ENCODE measurements at places on chromosomes 12 and 14.

DNA sequence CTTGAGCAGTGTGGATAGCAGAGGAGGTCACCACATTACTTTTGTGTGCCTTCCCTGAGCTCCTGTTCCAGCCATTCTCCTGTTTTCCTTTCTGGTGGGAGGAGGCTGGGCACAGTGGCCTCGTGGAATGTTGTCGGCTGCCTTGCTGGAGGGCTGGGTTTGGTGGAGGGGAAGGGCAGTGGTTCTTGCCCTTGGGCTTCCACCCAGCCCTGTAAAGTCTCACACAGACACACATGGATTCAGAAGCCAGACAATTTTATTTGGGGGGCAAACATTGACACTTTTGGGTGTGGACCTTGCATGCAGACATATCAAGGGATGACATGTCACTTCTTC, 866 bp downstream of the NPFF start:
- peaks cover 21% of the 10 kb centered on the region for H3K36me3 ChIP-seq
- DNase-seq = no peak
- no peak overlapping the region for H3K4me3 ChIP-seq
- H3K4me1 ChIP-seq = peaks cover 26% of the 10 kb centered on the region
- no peaks in the 10 kb centered on the region for H3K27me3 ChIP-seq

- no peak overlapping the region for H3K27ac ChIP-seq
- no peaks in the 10 kb centered on the region for H3K36me3 ChIP-seq
- DNase-seq = no peak
- H3K27me3 ChIP-seq = peaks cover 50% of the 10 kb centered on the region
- H3K4me3 ChIP-seq = no peak overlapping the region
- H3K4me1 ChIP-seq = no peaks in the 10 kb centered on the region
Measured at GRCh38 chr12:53805791-53806190, 54.0 kb upstream of the CISTR start.

GRCh38 chr12:58425481-58426392, 484.4 kb downstream of the ATP23 start:
- H3K4me3 ChIP-seq = no peak overlapping the region
- H3K36me3 ChIP-seq = no peaks in the 10 kb centered on the region
- H3K27ac ChIP-seq = peak overlapping the region; percentile 89
- peaks cover 37% of the 10 kb centered on the region for H3K4me1 ChIP-seq
- DNase-seq = peak; percentile 47

DNA sequence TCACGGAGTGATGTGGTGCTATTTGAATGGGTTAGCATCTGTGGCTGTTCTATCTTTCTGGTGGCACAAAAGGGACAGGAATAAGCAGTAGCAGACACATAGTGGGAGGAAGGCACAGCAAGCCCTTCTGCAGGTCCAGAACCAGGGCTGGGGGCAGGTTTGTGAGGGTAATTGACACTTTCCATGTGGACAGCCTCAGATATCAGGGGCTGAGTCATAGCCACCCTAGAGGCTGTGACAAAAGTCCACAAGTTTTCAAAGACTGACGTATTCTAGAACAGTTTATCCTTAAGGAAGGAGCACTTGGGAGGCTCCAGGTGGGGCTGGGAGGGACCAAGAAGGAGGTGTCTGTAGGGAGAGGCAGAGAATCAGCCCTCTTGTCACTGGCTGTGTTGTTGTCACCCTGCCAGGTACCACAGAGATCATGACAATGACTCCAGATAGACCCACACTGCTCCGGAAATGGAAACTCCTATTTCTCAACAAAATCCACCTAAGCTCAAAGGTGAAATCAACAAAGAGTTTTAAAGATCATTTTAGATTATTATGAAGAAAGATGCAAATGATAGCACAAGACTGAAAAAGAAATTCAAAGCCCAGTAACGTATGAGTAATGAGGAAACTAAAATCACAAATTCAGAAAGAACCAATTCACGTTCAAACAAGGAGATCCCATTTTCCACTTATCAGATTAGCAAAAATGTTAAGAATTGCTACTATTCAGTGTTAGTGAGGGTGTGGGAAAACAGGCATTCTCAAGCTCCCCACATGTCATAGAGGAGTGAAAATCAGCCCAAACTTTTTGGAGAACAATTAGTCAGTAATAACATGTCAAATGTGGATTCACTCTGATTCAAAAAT, 48.3 kb downstream of the NFKBIA start:
- no peak for DNase-seq
- H3K27me3 ChIP-seq = no peaks in the 10 kb centered on the region
- H3K4me1 ChIP-seq = peaks cover 18% of the 10 kb centered on the region
- no peak overlapping the region for H3K27ac ChIP-seq
- H3K36me3 ChIP-seq = no peaks in the 10 kb centered on the region
- H3K4me3 ChIP-seq = no peak overlapping the region

- no peaks in the 10 kb centered on the region for H3K4me1 ChIP-seq
- peaks cover 4% of the 10 kb centered on the region for H3K27me3 ChIP-seq
- DNase-seq = no peak
Measured at GRCh38 chr12:27924350-27925135, 48.0 kb downstream of the PTHLH start.

- no peak overlapping the region for H3K27ac ChIP-seq
- H3K36me3 ChIP-seq = no peaks in the 10 kb centered on the region
- no peak overlapping the region for H3K4me3 ChIP-seq
Measured at GRCh38 chr12:20490213-20490612, 121.9 kb downstream of the PDE3A start.

- H3K36me3 ChIP-seq = peaks cover 3% of the 10 kb centered on the region
- H3K27ac ChIP-seq = peak overlapping the region; percentile 86
- H3K4me1 ChIP-seq = peaks cover 71% of the 10 kb centered on the region
- H3K27me3 ChIP-seq = peaks cover 16% of the 10 kb centered on the region
Measured at GRCh38 chr12:4117386-4118016, 156.1 kb upstream of the CCND2 start.

GRCh38 chr14:95038521-95039250, 118.6 kb downstream of the DICER1 start:
- H3K27me3 ChIP-seq = peaks cover 13% of the 10 kb centered on the region
- H3K4me1 ChIP-seq = no peaks in the 10 kb centered on the region
- no peak overlapping the region for H3K27ac ChIP-seq
- no peak overlapping the region for H3K4me3 ChIP-seq

GRCh38 chr12:5977556-5977955, 32.5 kb upstream of the ANO2 start:
- H3K27me3 ChIP-seq = peaks cover 11% of the 10 kb centered on the region
- no peak overlapping the region for H3K4me3 ChIP-seq
- no peak overlapping the region for H3K27ac ChIP-seq
- no peaks in the 10 kb centered on the region for H3K36me3 ChIP-seq

- H3K27me3 ChIP-seq = no peaks in the 10 kb centered on the region
- H3K27ac ChIP-seq = peak overlapping the region; percentile 51
- no peak overlapping the region for H3K4me3 ChIP-seq
- peaks cover 11% of the 10 kb centered on the region for H3K36me3 ChIP-seq
- peak; percentile 76 for DNase-seq
Measured at GRCh38 chr14:102774391-102775153, 2.7 kb upstream of the TRAF3 start.

DNA sequence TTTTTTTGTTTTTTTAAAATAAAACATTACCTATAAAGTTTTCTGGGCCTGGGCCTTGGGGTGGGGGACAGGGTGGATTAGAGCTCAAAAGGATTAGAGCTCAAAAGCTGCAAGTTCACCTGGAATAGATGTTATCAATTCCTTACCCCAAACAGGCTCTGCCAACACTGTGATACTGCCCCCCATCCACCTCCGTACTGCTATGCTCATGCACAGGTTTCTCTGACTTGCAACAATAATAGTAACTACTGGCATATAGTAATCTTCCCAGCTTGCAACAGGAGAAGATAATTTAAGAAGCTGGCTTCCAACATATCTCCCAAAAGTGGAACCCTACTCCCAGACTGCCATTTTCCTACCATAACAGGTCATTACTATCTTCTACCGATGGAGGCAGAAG, 51.3 kb upstream of the SLCO1C1 start:
- no peaks in the 10 kb centered on the region for H3K4me1 ChIP-seq
- no peak overlapping the region for H3K27ac ChIP-seq
- H3K36me3 ChIP-seq = no peaks in the 10 kb centered on the region

GRCh38 chr12:14910090-14910915, 24.6 kb upstream of the MGP start:
- H3K27me3 ChIP-seq = no peaks in the 10 kb centered on the region
- no peak overlapping the region for H3K27ac ChIP-seq
- no peak overlapping the region for H3K4me3 ChIP-seq
- H3K4me1 ChIP-seq = peaks cover 4% of the 10 kb centered on the region

- no peaks in the 10 kb centered on the region for H3K36me3 ChIP-seq
- no peak overlapping the region for H3K4me3 ChIP-seq
- DNase-seq = no peak
- no peaks in the 10 kb centered on the region for H3K27me3 ChIP-seq
Measured at GRCh38 chr12:21828779-21829178, 54.3 kb upstream of the KCNJ8 start.

- H3K36me3 ChIP-seq = no peaks in the 10 kb centered on the region
- no peaks in the 10 kb centered on the region for H3K4me1 ChIP-seq
- DNase-seq = no peak
- peaks cover 29% of the 10 kb centered on the region for H3K27me3 ChIP-seq
- H3K4me3 ChIP-seq = no peak overlapping the region
- H3K27ac ChIP-seq = no peak overlapping the region
Measured at GRCh38 chr12:12943586-12944260, 8.2 kb downstream of the GPRC5D start.

- peaks cover 33% of the 10 kb centered on the region for H3K36me3 ChIP-seq
- peaks cover 80% of the 10 kb centered on the region for H3K4me1 ChIP-seq
- no peak for DNase-seq
- no peak overlapping the region for H3K27ac ChIP-seq
- H3K4me3 ChIP-seq = no peak overlapping the region
Measured at GRCh38 chr12:122102331-122102730, 23.8 kb downstream of the MLXIP start.

DNA sequence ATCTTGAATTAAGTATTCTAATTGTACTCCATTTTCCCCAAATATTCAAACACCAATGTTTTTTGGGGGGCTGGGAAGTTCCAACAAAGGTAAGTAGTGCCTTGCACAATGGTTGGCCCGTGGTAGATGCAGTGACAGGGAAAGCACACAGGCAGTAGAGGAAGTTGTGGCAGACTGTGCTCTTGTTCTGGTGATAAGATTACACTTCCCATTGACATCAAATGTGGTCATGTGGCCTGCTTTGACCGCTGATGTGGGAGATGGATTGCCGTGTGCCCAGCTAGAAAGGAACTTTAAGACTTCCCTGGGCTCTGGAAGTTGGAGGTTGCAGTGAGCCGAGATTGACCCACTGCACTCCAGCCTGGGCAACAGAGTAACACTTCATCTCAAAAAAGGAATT, 223.8 kb downstream of the VRK1 start:
- H3K27ac ChIP-seq = no peak overlapping the region
- peaks cover 4% of the 10 kb centered on the region for H3K4me1 ChIP-seq
- DNase-seq = no peak
- H3K36me3 ChIP-seq = no peaks in the 10 kb centered on the region

- H3K36me3 ChIP-seq = no peaks in the 10 kb centered on the region
- DNase-seq = no peak
- H3K4me3 ChIP-seq = no peak within 1 kb of the TSS
Measured at GRCh38 chr12:120978296-120979219, at the start of gene HNF1A. HNF1A (plus strand) TSS chr12:120978543; CDS start chr12:120978769, 226 bp downstream.

Measured in activated naive CD4-positive, alpha-beta T cell treated with anti-CD3 and anti-CD28 coated beads, Interleukin-2, amount 10 ng/mL, durations not matched to agents 7 days and 5 days (primary cell).